ENCODE measurements at places on chromosomes 16 and 17.

GRCh38 chr16:27224271-27224737, 21.0 kb downstream of the KDM8 start:
- ATAC-seq, result no peak

- no peak for ATAC-seq
These were observed 17.1 kb downstream of the ST6GALNAC1 start for GRCh38 chr17:76626442-76626841.

- ATAC-seq, result no peak
These were observed 12.2 kb downstream of the HIC1 start for GRCh38 chr17:2067048-2067561.

GRCh38 chr16:49049191-49049590, 232.4 kb downstream of the CBLN1 start:
- no peak for ATAC-seq

GRCh38 chr17:28738680-28739384, 5.0 kb upstream of the TRAF4 start:
- peak; percentile 54 for ATAC-seq

DNA sequence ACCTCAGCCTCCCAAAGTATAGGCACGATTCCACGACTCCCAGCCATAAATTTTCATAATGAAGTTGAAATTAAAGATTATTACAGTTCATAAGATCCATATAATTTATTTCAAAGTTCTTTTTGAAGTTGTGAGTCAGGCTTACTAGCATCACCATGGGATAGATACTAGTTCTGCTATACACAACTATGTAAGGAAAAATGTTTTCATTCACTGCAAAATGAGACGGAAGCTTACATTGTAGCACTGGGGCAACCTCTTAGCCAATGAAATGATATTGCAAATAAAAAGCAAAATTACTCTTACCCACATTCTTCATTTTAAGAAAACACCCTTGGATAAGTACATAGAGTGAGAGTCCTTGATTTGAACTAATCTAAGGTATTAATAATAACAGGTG, 18.8 kb upstream of the MARCHF10 start:
- no peak for ATAC-seq

DNA sequence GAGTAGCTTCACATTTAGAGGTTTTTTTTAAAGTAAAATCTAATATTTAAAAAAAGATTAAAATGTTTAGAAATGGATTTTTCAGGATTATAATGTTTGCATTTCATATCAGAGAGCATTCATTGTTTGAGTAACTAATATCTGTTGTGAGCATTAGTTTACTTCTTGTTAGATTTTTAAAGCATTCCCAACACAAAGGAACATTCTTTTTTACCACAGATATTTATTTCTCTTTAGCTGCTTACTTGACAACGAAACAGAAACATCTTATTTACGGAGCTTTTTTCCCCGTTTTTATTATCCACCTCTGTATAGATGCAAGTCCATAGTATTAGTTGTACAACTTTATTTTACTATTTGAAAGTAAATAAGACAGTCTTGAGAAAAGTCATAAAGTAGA, 53.0 kb downstream of the NFAT5 start:
- no peak for ATAC-seq

- no peak for ATAC-seq
These were observed 204.2 kb downstream of the PRKCA start for GRCh38 chr17:66506641-66507040.

- no peak for ATAC-seq
These were observed 157.8 kb upstream of the RPH3AL start for GRCh38 chr17:510226-510917.

DNA sequence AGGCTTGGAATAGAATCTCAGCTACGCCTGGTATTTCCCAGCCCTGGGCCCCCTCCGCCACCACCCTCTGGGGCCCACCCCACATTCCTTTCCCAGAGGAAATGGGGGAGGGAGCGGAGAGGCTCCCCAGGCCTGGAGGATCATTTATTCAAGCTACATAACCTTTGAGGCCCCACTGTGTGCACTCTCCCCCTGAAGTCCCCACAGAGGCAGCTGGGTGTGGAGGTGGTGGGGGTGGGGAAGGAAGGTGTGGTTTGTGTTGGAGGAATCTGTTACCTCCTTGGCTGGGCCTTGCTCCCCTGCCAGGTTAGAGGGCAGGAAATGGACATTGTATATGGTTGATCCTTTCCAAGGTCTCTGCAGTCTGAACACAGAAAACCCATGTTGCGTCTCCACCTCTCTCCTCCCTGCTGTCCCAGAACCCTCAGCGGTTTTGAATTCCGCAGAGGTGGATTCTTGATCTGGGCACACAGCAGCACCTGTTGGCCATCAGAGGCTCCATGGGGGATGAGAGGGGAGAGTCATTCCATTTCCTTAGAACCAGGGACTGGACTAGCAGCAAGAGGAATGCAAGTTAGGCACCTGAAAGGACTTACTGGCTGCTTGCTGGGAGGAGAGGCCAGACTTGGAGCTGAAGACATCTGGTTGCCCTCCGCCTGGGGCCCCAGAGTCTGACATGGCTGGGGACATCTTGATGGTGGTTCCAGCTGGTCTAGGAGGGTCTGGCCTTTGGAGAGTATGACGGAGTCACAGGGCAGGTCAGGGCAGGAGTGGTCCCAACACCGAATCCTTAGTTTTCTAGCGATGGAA, 23.0 kb downstream of the ARHGAP23 start:
- no peak for ATAC-seq

- peak; percentile 78 for ATAC-seq
These were observed 25.2 kb downstream of the ZDHHC7 start for GRCh38 chr16:84986102-84986501.

- no peak for ATAC-seq
These were observed 41.8 kb downstream of the TNRC6C start for GRCh38 chr17:78000341-78000740.

GRCh38 chr16:79715061-79715460, 114.5 kb upstream of the MAF start:
- ATAC-seq, result no peak

DNA sequence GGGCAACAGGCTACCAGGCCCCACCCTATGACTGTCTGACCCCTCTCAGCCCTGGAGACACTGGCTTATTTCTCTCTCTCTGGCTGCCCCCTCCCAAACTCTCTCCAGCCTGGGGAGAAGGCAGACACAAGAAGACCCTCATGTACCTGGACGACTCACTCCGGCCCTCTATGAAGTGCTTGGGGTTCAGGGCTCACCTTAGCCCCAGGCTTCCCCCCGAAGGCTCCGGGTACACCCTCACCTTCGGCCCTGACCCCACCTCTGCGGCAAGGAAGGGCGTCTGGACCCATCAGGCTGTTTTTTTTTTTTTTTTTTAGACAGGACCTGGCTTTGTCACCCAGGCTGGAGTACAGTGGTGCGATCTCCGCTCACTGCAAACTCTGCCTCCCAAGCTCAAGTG, 906 bp upstream of the CARMIL2 start:
- no peak for ATAC-seq

- ATAC-seq, result no peak
These were observed 63.7 kb upstream of the AMZ2 start for GRCh38 chr17:68184141-68184571.

- ATAC-seq, result no peak
These were observed 40.4 kb downstream of the PITPNC1 start for GRCh38 chr17:67417507-67417906.

DNA sequence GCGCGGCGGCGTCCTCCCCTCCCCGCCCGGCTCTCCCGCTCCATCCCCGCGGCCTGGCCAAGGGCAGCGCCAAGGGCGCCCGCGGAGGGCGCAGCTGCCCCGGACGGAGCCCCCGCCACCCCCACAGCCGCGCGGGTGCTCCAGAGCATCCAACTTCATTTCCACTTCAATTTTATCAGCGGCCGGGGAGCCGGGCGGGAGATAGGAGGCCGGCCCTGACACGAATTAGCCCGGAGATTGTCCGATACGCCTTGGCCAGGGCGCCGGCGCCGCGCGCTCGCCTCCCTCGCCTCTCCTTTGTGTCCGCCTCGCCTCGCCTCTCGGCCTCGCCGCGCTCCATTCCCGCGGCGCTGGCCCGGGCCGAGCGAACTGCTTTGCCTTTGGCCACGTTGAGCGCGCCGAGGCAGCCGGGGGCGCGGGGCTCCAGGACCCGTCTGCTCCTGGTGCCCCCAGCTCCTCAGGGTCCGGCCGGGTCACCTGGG, 129.1 kb upstream of the LHX1 start:
- ATAC-seq, result no peak

DNA sequence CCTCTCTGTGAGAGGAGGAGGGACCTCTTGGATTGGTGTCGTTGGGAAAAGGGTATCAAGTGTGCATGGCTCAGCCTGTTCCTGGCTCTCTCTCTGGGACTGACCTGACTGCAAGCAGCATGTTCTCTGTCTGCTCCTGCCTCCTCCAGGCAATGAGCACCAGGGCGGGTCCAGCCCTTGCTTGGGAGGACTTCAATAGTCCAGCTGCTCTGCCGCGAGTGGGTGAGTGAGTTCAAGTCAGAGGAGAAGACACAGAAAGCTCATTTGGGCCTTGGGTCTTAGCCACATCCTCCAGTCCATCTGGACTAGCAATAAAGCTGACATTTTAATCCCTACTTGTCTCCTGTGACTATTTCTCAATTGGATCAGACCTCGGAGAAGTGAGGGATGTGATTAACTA, 25.2 kb upstream of the TNS4 start:
- ATAC-seq, result no peak

DNA sequence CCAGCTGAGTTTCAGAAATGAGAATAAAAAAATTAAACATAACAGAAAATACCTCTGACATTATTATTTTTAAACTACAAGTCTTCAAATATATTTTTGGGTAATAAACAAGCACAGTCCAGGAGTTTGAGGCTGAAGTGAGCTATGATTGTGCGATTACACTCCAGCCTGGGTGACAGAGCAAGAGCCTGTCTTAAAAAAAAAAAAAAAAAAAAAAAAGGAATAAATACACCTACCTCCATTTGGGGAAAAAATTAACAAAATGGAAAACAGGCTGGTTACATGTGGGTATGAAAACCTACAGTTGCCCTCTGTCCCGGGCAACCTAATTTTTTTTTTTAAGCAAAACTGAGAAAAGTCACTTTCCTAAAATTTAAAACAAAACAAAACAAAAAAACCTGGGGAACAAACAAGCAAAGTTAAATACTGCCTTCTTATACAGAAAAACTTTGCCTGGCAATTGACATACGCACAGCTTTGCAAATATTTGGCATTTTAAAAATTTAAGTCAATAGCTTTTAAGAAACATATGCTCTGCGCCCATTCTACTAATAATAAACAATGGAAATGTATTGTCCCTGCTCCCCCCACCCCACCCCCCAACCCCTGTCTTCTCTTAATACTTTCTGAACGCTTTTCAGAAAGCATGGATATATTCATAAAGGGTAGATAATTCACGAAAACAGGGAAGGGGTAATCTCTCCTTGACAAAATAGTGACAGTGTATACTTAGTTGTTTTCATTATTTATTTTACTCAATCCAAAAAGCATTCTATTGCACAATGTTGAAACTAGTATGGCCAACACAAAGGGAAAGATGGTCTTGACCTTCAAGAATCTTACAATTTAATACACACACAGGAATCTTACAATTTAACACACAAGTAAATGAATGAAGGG, 81.3 kb downstream of the STH start:
- ATAC-seq, result no peak

- no peak for ATAC-seq
These were observed 8.2 kb downstream of the TUBG2 start for GRCh38 chr17:42667088-42667951.

DNA sequence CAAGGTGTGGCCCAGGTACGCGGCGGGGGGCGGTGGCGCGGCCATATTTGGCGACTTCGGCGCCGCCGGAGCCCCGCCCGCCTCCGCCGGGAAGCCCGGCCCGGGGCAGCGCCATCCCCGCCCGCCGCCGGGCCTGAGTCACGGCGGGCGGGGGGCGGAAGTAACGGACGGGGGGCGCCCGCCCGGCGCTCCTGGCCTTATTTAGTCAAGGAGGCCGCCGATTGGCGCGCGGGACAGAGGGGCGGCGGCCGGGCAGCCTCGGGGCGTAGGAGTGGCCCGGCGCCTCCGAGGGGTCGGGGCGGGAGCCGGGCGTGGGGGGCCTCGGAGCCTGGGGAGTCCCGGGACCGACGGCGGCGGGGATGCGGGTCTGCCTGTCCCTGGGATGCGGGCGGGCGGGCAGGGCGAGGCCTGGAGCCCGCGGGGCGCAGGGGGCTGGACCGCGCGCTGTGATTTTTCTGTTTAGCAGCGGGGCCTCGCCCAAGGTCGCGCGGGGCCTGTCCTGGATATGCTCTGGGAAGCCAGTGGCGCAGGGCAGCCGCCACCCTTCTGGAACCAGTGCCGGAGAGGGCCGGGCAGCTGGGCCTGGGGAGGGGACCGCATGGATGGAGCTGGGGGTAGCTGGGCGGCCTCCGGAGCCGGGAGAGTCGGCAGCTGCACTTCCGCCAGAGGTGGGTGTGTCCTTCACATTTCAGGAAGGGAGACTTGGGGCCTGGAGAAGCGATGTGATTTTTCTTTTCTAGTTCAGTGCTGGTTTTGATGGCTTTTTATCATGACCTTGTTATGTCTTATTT, 2.3 kb upstream of the ACTG1 start:
- peak; percentile 44 for ATAC-seq

GRCh38 chr17:78132084-78132676, 1.6 kb downstream of the TMC8 start:
- peak; percentile 6 for ATAC-seq

GRCh38 chr16:85670840-85671239, 17.9 kb downstream of the GINS2 start:
- ATAC-seq, result no peak

- no peak for ATAC-seq
These were observed 405.7 kb upstream of the SALL1 start for GRCh38 chr16:51556694-51557340.

DNA sequence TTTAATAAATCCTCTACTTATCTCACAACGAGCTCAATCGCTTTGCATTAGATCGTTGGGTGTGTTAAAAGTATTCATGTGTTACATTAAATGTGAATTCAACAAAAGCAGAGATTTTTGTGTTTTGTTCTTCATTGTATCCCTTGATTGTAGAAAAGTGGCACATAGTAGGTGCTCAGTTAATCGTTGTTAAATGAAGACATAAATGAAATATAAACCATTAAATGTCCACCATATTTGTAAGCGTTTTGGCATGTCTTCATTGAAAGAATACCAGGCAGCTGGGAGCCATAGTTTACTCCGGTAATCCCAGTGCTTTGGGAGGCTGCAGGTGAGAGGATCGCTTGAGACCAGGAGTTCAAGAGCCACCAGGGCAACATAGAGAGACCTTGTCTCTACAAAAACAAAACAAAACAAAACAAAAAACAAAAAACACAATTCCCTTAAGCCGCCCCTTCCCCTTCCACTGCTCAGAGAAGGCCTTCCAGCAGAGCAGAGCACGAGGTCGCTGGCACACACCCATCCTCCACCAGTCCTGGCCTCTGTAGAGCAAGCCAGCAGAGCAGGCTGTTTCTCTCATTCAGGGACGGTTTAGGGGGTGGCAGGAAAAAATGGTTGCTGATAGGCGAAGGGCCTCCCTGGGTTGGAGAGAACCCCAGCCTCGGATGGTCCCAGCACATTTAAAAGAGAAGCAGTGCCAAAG, 673 bp upstream of the CHD9 start:
- peak; percentile 45 for ATAC-seq

- peak; percentile 94 for ATAC-seq
These were observed 3.8 kb upstream of the HAP1 start for GRCh38 chr17:41738077-41738800.
